ENCODE measurements at places on chromosomes 6 and 20. TPM values are rescaled to one million over a fixed set of nuclear protein-coding genes. Genes with fewer than 3 reads are reported as not detected.

BNIP5 gene
- 0.16 TPM for polyA plus RNA-seq

C20orf144 gene
- polyA plus RNA-seq: 0.49 TPM

LRFN2 gene
- 1.4 TPM for polyA plus RNA-seq

NSFL1C gene
- polyA plus RNA-seq: 109 TPM

LY6G6F gene
- 0.43 TPM for polyA plus RNA-seq

DNA sequence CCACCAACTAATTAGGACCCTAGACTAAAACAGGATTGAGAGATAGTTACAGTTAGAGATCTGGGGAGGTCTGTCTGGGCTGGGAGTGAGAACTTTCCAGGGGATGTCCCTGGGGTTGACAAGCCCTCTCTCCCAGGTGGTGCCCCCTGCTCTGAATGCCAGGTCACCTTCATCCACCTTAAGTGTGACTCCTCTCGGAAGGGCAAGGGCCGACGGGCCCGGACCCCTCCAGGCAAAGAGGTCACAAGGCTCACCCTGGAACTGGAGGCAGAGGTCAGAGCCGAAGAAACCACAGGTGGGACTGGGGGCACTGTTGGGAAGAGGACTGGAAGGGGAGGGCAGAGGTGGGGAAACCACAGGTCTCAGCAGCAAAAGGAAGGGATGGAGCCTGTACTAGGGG lies 17.0 kb upstream of the ZNF76 start:
- DNase-seq: no peak

DNA sequence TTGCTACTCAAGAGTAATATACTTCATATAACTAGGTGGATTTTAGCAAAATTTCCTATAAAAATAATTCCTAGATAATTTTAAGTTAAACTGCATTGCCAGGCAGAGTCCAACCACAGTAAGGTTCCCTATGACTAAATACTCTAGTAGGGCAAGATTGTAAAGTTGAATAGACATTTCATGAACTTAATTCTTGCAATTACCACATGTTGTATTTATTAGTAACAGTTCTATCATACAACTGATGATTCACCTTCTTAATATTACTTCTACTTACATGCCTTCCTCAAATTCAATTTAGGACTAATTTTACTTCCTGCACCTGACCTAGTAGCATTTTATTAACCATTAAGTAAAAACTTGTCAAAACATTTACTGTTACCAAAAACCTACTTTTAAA lies 266.7 kb upstream of the THEMIS start:
- no peak for DNase-seq

DNA sequence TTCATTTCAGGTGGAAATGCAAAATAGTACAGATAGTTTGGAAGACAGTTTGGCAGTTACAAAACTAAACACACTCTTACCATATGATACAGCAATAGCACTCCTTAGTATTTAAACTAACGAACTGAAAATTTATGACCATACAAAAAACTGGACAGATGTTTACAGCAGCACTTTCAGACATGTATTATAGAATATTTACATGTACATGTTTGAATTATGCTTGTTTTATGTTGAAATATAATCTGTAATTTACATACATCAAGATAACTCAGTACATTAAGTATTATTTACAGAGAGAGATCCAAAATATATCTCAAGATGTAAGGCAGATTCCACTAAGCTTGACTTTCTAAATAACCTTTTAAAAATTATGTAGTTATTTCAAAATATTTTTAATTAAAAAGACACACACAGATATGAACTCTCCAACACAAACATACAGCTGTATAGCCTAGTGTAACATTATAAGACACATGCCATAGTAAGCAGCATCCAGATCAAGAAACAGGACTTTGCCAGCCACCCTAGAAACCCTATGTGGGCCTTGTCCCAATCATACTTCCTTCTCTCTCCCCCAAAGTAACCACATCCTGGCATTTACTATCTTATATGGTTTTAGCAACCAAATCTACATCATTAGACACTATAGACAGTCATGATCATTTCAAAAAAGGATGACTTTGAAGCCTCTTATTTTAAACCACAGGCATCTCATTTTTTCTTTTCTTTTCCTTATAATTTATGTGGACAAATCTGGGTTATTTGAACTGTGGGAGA lies 82.2 kb downstream of the MAN1A1 start:
- no peak for DNase-seq

GRCh38 chr20:19749618-19750071 lies 8.4 kb upstream of the RIN2 start:
- DNase-seq: no peak

DNA sequence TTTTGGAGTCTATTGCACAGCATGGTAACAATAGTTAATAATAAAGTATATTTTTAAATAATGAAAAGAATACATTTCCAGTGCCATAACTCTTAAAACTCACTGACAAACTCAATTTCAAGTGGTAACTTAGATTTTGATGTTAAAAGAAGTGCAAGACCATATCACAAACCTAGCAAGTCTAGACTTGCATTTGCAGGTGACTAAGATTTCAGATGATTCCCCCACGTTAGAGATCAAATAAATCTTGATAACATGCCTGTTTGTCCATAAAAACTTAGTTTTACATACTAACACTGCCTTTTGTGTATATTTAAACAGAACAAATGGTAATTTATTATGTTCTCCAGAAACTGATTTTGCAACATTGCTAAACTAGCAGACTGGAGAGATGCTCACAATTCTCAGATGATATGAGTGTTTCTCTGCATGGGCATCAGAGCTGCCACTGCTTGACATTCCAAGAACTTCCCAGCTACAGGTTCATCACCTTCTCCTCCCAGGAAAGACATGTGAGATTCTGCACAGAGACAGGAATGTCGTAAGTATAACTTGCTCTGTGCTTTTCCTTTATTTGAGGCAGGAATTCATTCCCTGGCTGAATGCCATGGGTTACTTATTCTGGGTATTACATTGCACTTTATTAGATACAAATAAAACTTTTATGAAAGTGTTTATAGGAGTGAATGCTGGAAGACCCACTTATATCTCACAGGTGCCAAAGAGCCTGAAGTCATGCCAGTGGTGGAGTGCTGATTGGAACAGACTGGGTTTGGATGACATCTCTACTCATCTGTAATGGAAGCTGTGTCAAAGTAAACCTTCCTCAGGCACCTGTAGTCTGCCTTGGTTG lies 160.2 kb upstream of the FOXA2 start:
- no peak for DNase-seq

GRCh38 chr6:18269253-18269652 lies 4.9 kb upstream of the DEK start:
- DNase-seq: no peak

GRCh38 chr6:149273318-149273717 lies 44.2 kb upstream of the TAB2 start:
- no peak for DNase-seq

GRCh38 chr6:51901766-51902764 lies 185.3 kb downstream of the PKHD1 start:
- DNase-seq: no peak

- DNase-seq: no peak
Observed at GRCh38 chr20:15395457-15395856, 1058.0 kb upstream of the FLRT3 start.

- DNase-seq: peak; percentile 69
Observed at GRCh38 chr6:70371454-70372105, 41.7 kb upstream of the FAM135A start.

DNA sequence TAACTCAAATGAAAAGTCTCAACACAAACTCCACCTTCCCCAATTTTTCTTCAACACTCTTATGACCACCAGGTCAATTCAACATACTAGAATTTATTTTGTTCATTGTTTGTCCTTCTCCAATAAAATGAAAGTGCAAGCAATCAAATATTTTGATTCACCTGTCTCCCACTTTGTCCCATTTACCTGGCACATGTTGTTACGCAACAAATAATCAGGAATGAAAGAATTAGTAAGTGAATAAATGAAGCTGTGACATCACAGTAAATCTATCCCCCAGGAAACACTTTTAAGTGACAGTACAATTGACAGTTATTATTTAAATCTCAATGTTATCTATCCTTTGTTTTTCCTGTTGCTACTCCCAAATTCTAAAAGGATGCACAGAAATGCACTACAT lies 393.7 kb upstream of the OPRM1 start:
- no peak for DNase-seq

GRCh38 chr6:131729550-131729949 lies 18.7 kb upstream of the CTAGE9 start:
- DNase-seq: no peak

DNA sequence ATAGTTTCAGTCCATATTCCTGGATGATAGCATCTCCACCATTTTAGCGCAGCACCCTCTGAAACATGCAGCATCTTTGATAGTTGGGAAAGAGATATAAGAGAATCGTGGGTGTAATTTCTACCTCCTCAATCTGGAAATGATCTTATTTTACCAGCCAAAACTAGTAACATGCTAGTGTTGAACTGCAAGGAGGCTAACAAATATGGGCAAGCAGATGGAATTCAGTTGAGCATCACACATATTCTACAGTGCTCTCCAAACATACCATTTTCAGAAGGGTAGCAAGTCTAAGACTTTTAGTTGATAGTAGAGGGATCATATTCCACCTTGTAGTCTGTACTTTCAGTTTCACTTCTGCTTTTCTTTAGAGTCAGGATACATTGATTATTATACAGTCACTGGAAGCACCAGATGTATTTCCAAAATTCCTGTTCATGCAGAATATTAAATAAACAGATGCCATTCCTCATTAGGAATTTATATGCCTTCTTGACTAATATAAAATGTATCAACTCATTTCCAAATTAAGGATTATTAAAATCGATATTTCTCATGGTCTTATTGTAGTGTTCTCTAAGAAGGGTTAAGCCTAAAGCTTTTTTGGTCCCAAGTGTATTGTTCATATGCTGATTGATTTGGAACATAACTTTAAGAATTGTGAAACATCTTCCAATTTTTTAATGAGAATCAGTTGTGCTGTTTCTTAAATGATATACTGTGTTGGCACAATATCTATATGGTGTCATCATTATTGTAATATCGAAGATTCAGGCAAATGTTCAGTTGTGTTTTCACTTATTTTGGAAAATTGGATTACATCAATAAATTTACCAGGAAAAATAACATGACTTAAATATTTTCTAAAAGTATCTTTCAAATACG lies 362.0 kb downstream of the CENPW start:
- no peak for DNase-seq

GRCh38 chr6:110181131-110182030 lies 1.2 kb downstream of the CDC40 start:
- no peak for DNase-seq

- no peak for DNase-seq
Observed at GRCh38 chr6:157822245-157823000, 623 bp upstream of the SNX9 start.

GRCh38 chr6:20237677-20238460 lies 25.6 kb upstream of the MBOAT1 start:
- DNase-seq: no peak

DNA sequence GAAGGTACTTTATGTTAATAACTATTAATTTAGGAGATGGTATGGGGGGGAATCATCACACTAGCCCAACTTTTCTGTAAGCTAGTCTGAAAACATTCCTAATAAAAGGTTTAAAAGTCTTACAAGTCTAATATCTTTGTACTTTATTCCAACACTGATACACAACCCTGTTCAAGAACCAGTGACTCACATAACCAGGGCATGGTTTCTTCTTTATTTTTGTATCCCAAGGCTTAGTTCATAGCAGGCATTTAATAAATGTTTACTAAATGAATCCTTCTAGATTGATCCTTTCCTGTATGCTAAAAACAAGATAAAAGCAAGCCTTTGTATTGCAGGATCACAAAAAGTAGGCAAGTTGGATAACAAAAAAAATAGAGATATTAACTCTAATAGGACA lies 9.7 kb downstream of the PNISR start:
- no peak for DNase-seq

- no peak for DNase-seq
Observed at GRCh38 chr20:62164879-62165761, 17.7 kb upstream of the MTG2 start.

GRCh38 chr20:21534886-21535285 lies 21.0 kb upstream of the NKX2-2 start:
- DNase-seq: no peak

- DNase-seq: no peak
Observed at GRCh38 chr6:2658788-2659187, 91.9 kb downstream of the MYLK4 start.

GRCh38 chr6:79082304-79082703 lies 4.2 kb upstream of the PHIP start:
- DNase-seq: no peak

- DNase-seq: no peak
Observed at GRCh38 chr20:2006452-2007361, 12.8 kb upstream of the PDYN start.

All from renal pelvis (tissue), 12 donors.